ENCODE measurements at places on chromosomes 11 and 22. TPM values are rescaled to one million over a fixed set of nuclear protein-coding genes. Genes with fewer than 3 reads are reported as not detected.

DNA sequence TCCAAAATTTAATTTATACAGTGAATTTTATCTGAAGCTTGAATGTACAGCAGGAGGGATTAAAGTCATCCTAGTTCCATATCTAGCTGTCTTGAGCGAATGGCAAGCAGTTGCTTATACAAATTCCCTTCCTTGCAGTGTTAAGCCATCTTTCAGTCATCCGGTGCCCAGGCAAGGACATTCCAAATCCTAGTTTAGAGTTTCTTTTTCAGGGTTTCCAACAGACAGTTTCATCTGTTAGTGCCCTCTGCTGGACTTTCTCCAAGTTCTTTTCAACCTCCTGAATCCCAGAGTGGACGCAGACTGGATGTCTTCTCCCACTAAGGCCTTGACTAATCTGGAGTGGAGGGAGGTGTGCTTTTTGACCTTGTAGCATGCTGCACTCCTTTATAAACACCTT is 45.4 kb downstream of the GRAMD1B start:
- no peak for DNase-seq

- no peak for DNase-seq
These were observed 132.1 kb downstream of the RAB38 start for GRCh38 chr11:88043149-88043548.

DNA sequence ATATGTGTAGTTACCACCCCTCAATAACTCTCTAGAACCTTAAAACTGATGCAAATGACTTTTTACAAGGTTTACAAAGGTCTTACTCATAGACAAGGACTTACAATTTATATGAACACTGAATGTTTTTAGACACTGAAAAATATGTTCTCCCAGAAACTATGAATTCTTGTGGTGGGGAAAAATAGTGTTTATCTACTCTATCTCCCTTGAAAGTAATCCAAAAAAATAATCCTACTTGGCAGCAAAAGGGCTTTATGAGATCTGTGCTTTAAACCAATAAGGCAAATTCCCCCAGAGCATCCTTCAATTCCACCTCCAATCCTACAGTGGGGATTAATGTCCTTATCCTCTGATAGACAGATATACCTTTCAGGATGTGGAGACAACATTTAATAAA is 1984.1 kb upstream of the RAG2 start:
- no peak for DNase-seq

GRCh38 chr11:68303083-68303482 is 9.3 kb upstream of the LRP5 start:
- DNase-seq, result no peak

- no peak for DNase-seq
These were observed 289.7 kb upstream of the ARHGAP42 start for GRCh38 chr11:100397401-100397800.

DNA sequence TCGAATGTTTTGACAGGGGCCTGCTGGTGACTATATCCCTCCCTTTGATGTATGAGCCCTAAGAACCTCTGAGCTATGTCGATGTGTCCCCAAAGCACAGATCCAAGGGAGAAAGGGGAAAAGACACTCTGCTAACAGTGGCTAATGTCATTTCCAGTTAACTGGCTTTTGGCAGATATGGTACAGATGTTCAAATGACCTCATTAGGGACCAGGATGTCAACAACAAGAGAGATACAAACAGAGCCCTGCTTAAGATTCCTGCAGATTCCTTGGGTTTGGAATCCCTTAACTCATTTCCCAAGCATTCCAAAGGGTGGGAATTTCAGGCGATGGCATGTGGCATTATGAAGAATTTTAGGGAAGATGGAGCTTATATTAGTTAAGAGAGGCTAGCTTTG is 517.3 kb downstream of the SOX6 start:
- DNase-seq, result no peak

DNA sequence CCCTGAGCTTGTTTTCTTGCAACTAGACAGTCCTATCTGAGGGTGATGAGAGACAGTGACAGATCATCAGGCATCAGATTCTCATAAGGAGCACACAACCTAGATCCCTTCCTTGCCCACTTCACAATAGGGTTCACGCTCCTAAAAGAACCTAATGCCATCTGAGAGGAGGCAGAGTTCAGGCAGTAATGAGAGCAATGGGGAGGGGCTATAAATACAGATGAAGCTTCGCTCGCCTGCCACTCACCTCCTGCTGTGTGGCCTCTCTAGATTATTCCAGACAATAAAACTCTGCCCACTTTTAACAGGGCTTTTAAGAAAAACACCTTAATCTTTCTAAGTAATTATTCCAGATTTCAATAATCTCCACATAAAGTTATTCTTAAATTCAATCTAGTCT is 43.9 kb upstream of the PAK1 start:
- no peak for DNase-seq

DNA sequence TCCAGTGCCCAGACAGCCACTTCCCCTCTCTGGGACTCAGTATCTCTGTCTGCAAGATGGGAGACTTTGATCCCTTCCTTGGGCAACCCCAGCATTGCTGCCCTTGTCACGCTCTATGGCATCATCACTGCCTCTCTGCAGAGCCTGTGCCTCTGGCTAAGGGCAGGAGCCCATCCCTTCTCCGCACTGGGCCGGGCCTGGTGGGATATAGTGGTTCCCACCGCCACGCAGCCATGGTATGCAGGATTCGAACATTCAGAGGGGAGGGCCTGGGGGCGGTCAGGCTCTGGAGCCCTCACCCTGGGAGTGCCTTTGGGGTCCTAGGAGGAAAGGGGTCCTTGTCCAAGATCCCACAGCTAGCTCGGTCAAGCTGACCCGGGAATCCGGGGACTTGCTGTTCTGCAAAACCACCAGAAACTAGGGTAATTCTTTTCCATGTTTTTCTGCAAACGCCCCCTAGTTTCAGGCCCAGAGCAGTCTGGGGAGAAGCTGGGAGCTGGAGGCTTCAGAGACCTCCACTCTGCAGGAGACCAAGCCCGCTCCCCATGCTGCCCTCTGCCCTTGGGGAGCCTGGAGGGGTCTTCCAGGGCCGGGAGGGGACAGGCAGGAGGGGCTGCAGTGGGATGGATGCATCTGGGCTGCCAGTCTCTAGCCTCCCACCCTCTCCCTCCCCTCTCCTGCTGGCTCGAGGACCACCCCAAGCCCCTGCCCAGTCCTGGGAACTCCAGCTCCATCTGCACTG is 24.4 kb upstream of the CBX7 start:
- no peak for DNase-seq

DNA sequence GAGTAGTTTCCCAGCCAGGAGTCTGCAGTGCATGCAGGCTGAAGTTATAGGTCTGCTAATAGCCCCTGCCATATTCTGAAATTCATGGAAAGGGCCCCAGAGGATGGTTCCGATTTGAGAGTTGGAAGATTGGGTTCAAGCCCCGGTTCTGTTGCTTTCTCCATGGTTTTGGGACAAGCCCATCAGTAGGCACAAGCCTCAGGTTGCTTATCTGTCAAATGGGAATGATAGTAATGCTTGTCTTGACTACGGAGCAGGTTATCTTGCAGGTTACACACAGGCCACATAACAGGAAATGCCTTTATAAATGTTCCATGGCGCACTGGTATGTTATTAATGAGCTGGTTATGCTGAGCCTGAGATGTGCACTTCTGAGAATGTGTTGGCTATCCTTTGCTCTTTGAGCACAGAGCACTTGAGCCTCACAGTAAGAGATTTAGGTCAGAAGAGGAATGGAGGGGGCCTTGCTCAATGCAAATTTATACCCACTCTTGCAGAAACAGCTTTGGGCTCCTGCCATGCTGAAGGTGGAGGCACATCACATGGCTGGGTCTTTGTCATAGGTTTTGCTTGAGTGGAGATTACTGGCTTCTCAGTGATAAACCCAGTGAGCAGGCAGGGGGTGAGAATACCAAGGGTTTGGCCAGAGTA is 47.1 kb downstream of the ZNRF3 start:
- DNase-seq, result no peak

- peak; percentile 73 for DNase-seq
These were observed 106.7 kb upstream of the ASPHD2 start for GRCh38 chr22:26322179-26322905.

DNA sequence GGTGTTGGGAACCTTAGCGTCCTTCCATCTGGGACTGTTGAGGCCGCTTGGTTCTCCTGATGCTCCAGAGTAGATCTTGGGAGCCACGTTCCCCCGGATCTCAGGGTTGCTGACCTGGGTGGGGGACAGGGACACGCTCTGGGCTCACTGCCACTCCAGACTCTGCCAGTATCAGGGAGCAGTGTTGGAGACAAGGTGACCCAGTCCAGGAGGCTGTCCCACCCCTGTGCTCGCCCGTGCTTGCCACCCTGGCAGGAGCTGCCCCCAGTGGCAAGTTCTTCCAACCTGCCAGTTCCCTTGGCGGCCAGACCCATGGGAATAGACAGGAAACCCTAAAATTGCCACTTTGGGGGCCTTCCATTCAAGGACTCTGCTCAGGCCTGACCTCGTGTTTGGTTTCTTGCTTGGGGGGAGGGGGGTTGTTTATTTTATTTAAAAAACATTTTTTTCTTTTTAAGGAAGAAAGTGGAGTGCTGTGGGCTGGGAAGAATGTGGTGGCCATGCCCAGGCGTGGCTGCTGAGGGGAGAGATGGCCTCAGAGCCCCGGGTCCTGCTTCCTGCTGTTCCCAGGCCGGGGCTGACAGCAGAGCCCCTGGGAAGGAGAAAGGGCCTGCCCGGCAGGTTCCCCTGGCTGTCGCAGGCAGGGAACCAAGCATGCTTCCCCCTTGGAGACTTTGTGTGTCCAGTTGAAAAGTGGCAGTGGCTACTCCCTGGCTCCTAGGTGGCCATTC is 7.2 kb downstream of the GRK2 start:
- DNase-seq, result peak; percentile 60

DNA sequence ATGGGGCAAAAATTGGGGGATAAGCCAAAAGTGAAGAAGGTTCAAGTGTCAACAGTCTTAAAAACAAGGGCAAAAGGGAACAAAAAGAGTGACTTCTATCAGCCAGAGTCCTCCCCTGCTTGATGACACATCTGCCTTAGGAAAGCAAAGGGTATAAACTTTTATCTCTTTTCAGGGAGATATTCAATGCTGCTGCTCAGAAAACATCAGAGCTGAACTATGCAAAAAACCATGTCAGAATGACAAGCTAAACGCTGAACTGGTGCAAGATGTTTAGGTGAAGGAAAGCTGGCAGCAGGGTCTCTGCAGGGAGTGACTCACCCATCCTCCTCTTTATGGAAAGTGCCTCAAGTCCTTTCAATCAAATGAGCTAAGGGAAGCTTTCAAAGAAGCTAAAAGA is 24.7 kb downstream of the ALG9 start:
- no peak for DNase-seq

DNA sequence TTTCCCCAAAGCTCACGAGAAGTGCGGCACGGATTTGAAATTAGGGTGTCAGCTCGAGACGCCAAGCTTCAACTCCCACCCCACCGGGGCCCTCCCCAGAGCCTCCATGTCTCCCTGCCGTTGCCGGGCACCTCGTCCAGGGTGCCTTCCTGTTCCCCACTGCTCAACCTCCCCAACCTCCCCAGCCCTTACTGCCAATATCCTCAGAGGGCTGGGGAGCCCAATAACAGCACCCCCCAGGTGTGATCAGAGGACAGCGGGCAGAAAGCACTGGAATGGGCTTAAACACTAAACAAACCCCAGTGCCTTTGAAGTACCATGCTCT is 1336.4 kb downstream of the TBC1D22A start:
- no peak for DNase-seq

DNA sequence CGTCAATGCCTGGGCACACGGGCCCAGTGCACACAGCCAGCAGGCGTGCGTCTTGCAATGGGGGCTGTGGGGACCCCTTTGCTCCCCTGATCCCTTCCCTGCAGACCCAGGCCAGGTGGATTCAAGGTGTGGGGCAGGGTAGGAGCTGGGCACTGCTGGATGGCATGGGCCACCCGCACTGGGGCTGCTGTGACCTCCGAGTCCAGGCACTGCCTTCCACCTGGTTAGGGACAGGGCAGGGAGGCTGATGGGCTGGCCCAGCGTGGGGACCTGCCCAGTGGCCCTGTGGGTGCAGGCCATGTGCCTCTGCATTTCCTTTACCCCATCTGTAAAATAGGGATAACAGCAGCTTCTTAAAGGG is 22.9 kb downstream of the KCNQ1 start:
- DNase-seq, result no peak

GRCh38 chr11:126925321-126926093 is 75.1 kb downstream of the KIRREL3 start:
- DNase-seq, result no peak

DNA sequence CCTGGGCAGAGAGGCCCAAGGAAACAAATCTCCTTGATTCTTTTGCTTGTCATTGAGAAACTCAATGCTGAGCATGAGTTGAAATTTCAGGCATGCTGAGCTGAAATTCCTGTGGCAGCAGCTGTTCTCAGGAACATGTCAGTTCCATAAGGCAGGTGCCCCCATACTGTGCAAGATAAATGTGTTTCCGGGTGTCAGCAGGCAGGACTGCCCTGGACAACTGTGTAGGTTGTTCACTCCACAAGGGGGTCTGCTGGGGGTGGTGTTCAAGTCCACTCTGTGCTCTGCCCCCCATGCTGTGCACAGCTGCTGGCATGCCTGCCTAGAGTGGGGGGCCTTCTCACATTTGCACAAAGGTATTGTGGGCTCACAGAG is 133.7 kb downstream of the CTTN start:
- no peak for DNase-seq

DNA sequence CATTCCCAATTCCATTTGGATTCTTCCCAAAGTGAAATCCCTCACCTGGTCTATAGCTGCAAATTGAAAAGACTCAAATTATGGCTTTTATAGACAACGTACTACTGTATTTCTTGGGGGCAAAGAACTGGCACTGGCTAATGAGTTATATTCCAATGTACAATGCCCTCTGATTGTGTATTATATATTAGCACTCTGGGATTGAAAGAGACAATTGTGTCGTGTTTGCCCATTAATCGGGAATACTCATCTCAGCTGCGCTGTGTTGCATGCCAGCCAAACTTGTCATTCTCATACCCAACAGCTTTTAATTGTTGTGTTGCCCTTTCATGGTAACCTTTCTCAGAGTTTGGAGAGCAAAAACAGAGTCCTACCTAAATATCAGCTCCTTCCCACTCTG is 55.0 kb upstream of the ZBTB44 start:
- no peak for DNase-seq

DNA sequence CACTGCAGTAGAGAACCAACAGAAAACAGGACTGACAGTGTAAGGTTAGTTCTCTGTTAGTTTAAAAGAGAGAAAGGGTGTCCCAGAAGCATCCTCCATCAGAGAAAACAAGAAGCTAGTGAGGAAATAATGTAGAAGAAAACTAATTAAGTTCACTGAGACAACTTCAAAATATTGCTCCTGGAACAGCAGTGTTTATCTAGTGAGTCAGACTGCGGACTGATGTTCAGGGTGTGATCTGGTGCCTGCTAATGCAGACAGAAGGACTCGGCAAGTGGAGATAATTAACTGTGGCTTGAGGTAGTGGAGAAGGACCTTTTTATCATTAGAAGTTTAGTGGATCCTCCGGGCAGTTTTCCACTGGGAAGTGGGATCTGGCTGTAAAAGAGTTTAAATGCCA is 55.4 kb downstream of the CDON start:
- no peak for DNase-seq

- no peak for DNase-seq
These were observed 1.6 kb downstream of the TMEM132A start for GRCh38 chr11:60925868-60926267.

GRCh38 chr11:12119502-12119901 is 9.1 kb downstream of the MICAL2 start:
- no peak for DNase-seq

GRCh38 chr11:75262436-75262835 is 21.9 kb downstream of the TPBGL start:
- DNase-seq, result no peak

UEVLD gene
- total RNA-seq, result 14.4 TPM

TEAD1 gene
- total RNA-seq, result 149 TPM

BRMS1 gene
- 13.6 TPM for total RNA-seq

TMEM121B gene
- total RNA-seq, result 0.73 TPM

SCN4B gene
- total RNA-seq, result 15.1 TPM

SLC22A6 gene
- total RNA-seq, result not detected

SDF2L1 gene
- total RNA-seq, result 11.1 TPM

DEFB131B gene
- not detected for total RNA-seq

UBQLN3 gene
- total RNA-seq, result not detected

All from psoas muscle (tissue), 8 donors.